Activated CD4-positive, alpha-beta memory T cell treated with anti-CD3 and anti-CD28 coated beads for 36 hours (primary cell): ENCODE measurements at places on chromosomes 4 and X. TPM values are rescaled to one million over a fixed set of nuclear protein-coding genes. Genes with fewer than 3 reads are reported as not detected.

DNA sequence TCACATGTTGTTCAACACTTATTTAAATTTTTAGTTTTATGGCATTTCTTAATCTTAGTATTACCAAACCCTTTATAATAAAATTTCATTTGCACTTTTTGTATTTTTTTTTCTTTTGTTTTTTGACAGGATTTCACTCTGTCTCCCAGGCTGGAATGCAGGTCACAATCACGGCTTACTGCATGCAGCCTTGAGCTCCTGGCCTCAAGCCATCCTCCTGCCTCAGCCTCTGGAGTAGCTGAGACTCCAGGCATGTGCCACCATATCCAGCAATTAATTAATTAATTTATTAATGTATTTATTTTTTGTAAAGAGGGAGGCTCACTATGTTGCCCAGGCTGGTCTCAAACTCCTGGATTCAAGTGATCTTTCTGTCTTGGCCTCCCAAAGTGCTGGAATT, 133.4 kb downstream of the ADGRL3 start:
- no peaks in the 10 kb centered on the region for H3K27me3 ChIP-seq
- H3K27ac ChIP-seq: no peak overlapping the region

GRCh38 chr4:109979920-109980717, 67.4 kb downstream of the EGF start:
- no peaks in the 10 kb centered on the region for H3K4me1 ChIP-seq
- no peak overlapping the region for H3K27ac ChIP-seq
- H3K4me3 ChIP-seq: no peak overlapping the region

DNA sequence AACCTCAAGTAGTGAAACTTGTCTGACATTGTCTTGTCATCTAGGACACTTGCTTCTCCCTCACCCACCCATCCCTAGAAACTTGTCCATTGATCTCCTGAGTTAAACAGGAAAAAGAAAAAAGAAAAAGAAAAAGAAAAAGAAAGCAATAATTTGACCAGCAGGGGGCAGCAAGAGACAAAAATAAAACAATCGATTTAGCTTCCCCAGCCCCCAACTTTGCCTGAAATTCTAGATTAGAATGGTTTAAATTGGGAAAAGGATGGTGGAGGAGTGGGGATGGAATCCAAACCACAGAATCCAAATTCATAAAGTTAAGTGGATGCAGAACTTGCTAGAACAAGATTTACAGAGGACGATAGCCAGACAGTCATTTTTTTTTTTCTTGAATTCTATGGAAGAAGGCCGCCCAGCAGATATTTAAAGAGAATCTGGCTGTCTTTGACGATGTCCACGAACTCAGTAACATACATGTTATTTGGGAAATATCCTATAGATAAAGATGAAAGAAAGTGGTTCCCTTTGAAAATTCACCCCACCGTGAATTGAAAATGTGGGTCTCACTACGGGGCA, 282.9 kb downstream of the USP46 start:
- no peaks in the 10 kb centered on the region for H3K4me1 ChIP-seq
- H3K4me3 ChIP-seq: no peak overlapping the region
- H3K36me3 ChIP-seq: no peaks in the 10 kb centered on the region
- DNase-seq: no peak
- no peak overlapping the region for H3K27ac ChIP-seq
- H3K27me3 ChIP-seq: peaks cover 6% of the 10 kb centered on the region

GRSF1 gene
- 97.8 TPM for total RNA-seq

GRCh38 chr4:116632269-116632668, 453.1 kb downstream of the TRAM1L1 start:
- H3K27ac ChIP-seq: no peak overlapping the region
- no peaks in the 10 kb centered on the region for H3K36me3 ChIP-seq
- H3K4me3 ChIP-seq: no peak overlapping the region
- no peaks in the 10 kb centered on the region for H3K27me3 ChIP-seq
- H3K4me1 ChIP-seq: no peaks in the 10 kb centered on the region
